Stimulated activated CD8-positive, alpha-beta memory T cell treated with anti-CD3 and anti-CD28 coated beads, Interleukin-4, amount 100 ng/mL, for 1 hour (primary cell): ENCODE measurements at places on chromosomes 7 and 10.

DNA sequence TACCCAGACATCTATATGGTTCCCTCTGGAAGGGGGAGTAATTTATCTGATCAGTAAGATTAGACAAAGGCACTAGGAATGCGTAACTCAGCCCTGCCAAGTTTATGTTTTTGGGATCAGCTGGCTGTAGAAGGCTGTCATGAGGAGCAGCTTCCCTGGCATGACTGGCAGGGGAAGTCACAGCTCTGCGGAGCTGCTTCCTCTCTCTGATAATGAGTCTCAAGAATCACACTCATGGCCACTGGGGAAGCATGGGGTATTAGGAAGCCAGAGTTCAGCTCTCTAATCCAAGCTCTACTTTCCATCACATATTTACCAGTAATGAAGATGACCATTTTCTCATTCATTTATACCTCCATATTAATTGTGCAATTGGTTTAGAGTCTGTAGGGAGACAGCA lies 758.9 kb downstream of the GRM8 start:
- DNase-seq, result no peak

DNA sequence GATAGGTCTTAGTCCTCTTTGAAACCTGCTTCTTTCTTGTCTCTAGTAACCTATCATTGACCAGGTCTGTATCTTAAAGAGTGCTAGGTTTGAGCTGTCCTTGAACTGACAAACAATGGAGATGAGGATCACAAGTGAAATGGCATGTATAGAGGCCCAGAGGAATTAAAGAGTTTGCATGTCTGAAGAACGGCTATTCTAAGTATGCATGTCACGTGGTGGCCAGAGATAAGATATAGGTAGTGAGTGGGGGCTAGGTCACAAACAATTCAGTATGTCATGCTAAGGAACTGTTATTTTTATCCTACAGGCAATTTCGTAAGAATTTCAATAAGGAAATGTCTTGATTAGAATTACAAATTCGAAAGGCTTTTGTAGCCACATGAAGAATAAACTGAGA lies 95.3 kb downstream of the SUGCT start:
- no peak for DNase-seq

DNA sequence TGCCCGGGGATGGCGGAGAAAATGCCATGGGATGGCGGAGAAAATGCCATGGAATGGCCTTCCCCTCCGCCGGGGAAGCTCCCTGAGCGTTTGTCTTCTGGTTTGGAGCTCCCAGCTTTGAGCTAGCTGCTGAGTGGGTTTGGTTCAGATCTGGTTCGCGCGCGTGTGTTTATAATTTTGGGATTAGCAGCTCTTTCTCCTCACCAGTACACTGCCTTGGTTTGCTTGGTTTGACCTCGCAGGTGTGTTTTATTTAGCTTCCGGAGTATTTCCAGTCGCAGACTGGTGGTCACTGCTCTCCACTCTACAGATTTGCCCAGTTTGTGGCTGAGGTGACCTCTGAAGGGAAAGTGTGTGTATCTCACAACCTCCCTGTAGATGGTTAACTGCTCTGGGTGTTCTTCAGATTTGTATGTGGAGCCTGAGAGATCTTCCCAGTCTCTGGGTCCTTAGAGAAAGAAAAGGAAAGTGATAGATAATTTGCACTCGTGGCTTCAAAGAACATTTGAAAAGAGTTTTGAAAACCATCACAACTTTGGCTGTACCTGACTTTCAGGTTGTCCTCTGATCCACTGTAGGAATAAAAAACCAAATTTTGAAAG lies 597 bp downstream of the ZNF277 start:
- no peak for DNase-seq

GRCh38 chr10:28946479-28946878 lies 269.2 kb downstream of the BAMBI start:
- no peak for DNase-seq

DNA sequence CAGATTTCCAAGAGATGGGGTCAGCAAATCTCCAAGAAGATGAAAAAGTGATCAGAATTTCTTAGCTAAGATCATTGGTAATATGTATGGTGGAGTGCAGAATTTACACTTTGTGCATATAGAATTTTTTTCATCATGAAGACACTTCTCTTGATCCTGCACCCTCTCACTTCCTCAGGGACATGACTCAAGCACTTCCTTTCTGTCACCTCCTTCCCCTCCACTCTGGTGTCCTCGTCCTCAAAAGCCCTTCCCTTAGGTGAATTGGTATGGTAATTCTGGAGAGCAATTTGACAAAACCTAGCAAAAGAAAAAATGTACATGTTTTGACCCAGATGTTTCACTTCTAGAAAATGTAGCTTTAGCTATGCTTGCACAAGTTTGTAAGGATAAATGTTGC lies 18.1 kb downstream of the CALN1 start:
- no peak for DNase-seq

DNA sequence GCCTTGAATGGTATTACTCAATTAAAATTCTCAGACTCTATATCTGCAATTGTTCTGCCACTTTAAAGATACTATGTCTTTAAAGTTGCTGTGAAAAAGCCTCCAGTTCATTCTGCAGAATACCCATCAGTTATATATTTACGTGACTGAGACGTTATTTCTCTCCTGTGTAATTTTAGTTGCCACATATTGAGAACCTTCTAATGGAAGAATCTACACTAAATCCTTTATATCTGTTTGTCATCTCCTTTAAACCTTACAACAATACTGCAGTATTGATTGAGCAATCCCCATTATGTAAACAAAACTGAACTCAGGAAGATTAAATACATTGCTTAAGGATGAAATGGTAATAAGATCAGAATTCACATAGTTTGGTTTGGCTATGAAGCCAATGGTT lies 30.0 kb downstream of the GPR141 start:
- DNase-seq, result no peak

DNA sequence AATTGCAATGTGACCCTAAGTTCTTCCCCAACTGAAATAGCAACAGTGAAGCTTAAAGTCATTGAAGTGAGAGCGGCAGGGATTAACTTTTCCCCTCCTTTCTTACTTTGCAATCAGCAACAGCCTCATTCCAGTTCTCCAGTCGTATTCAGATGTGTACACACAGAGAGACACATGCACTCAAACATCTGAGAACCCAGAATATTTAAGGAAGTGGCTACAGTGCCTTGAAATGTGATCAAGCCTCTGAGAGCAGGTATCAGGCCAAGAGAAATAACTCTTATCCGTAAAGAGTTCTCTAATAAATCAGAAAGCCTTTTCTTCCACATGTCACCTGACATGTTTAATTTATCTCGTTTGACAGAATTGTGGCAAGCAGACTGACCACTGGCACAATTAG lies 388.9 kb upstream of the NPVF start:
- no peak for DNase-seq

- DNase-seq, result no peak
Measured at GRCh38 chr7:157432541-157432956, 95.7 kb downstream of the DNAJB6 start.

- no peak for DNase-seq
Measured at GRCh38 chr10:29119374-29119773, 169.5 kb upstream of the LYZL1 start.

DNA sequence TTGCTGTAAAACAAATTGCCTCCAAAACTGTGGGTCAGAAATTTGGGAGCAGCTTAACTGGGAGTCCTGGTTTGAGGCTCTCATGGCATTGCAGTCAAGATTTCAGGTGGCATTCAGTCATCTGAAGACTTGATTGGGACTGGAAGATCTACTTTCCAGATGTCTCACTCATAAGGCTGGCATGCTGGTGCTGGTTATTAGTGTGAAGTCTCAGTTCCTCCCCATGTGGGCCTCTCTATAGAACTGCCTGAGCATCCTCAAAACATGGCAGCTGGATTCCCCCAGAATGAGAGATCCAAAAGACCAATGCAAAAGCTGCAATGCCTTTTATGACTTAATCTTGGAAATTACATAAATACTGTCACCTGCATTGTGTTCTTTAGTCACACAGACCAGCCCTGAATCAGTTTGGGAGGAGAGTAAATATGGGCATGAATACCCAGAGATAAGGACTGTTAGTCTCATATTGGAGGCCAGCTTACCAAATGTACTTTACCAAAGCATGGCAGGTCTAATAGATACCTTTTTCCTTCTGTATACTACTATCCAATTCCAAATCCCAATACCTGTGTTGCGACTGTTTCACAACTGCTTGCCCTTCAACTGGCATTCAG lies 6.5 kb upstream of the HERPUD2 start:
- DNase-seq, result no peak

GRCh38 chr10:103696094-103696410 lies 159.3 kb downstream of the SH3PXD2A start:
- no peak for DNase-seq

GRCh38 chr7:29189743-29190201 lies 4.8 kb upstream of the CHN2 start:
- peak; percentile 38 for DNase-seq

- DNase-seq, result no peak
Measured at GRCh38 chr7:142812437-142813215, 41.9 kb downstream of the PRSS2 start.

GRCh38 chr10:80458638-80459037 lies 4.5 kb downstream of the TSPAN14 start:
- DNase-seq, result no peak

- no peak for DNase-seq
Measured at GRCh38 chr7:93992421-93993110, 11.6 kb downstream of the BET1 start.

- DNase-seq, result no peak
Measured at GRCh38 chr10:6579904-6580278, at the start of gene PRKCQ. PRKCQ (minus strand) TSS chr10:6580276; CDS start chr10:6515135, 65,141 bp downstream.

DNA sequence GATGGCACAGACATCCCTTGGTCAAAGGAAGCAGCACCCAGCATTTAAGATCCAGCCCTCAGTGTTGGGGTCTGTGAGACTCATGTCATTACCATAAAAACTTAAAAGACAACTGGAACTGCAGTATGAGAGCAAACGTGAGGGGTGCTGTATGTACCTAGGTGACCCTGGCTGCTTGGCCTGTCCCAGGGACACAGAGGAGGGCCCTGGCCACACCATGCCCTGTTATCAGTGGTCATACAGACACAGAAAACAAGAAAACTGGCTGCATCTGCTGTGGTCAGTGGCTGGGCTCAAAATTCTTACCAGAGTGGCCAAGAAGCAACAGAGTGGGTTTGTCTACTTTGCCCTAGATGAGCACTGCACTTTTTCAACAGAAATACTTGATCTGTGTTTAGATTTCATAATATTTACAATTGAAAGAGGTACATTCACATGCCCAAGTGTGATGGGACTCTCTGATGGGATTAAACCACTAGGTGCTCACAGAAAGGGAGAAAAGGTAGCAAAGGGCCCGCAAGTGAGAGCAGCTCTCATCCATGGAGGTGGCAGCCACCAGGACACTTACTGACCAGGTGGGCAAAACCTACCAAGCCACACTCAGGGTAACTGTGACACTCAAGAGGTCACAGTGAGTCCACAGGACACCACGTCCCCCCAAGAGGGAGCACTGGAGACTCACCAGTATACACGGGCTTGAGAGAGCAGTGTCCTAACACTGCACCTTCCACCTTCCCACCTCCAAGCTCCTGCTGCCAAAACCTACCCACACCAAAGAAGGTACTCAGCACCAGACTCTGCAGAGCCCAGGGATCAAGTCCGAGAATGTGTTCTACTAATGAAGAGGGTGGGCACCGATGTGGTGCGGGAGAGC lies 68.1 kb upstream of the CAMK2B start:
- no peak for DNase-seq

GRCh38 chr10:18008986-18009385 lies 57.3 kb downstream of the SLC39A12 start:
- DNase-seq, result no peak

DNA sequence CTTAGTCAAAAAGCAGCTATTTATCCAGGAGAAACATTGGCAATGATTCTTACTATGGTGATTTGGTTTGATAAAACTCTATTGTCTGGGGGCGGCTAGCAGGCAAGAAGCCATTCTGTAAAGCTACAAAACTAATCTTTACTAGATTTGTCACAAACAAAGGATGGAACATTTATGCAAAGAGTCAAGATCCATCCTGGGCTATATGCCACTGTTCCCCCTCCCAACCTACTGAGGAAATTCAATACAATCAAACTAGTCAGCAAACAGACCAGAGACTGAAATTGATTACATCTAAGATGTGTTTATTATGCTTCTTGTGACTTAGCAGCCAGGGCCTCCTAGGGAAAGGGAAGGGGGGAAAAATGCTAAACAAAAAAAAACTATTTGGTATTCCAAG lies 397.6 kb downstream of the GPAM start:
- no peak for DNase-seq

GRCh38 chr10:22259280-22259679 lies 41.5 kb upstream of the EBLN1 start:
- DNase-seq, result no peak

DNA sequence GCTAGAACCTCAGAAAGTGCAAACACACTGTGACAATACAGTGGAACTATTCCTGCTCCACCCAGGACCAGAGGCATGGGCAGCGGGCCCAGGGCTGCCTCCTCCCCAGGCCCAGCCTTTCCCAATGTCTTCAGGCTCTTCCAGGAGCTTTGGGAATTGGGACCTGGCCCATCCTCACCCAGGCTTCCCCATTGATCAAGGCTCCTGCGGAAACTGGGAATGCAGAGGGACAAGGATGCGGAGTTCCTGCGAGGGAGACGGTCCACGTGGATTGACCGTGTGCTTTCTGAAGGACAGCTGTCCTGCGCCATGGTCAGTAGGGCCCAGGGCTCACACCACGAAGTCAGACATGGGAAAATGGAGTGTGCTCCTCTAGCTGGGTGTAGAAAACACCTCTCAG lies 56.6 kb downstream of the CSGALNACT2 start:
- DNase-seq, result no peak

DNA sequence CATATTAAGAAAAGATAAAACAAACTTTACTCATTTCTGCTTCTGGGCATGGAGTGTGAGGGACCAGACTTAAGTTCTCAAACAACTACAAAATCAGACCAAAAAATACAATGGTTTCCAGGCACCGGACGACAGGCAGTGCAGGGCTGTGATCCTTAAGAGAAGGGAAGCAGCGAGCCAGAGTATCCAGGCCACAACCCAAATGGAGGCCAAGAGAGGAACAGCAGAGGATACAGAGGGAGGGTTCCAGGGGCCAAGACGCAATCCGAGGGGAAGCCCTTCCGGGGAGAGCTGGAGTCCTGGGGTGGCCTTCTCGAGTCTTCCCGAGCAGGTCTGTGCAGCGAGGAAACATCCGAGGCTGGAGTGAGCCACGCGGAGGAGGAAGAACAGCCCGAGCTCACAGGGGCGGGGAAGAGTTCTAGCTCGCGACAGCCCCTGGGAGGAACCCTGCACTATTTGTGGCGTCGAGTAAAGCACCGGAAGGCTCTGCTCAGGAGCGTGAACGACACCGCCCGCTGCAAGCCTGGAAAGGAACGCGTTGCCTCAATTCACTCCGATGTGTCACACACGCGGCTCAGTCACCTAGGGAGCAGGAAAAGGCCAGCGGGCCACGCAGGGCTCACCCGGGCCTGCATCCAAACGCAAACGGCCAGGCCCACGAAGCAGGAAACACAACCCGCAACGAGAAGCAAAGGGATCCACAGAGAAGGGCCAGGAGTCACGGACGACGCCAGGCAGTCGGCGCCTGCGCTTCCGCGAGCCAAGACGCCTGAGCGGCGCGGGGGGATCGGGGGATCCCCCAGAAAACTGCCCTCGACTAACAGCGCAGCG lies 933 bp upstream of the RNF32 start:
- DNase-seq, result no peak

- DNase-seq, result no peak
Measured at GRCh38 chr7:21579341-21580072, 36.7 kb downstream of the DNAH11 start.

GRCh38 chr10:64760371-64760770 lies 1239.2 kb downstream of the REEP3 start:
- no peak for DNase-seq

GRCh38 chr7:27112955-27113949 lies 10.8 kb upstream of the HOXA2 start:
- no peak for DNase-seq
